ENCODE measurements at places on chromosomes 2 and 18. TPM values are rescaled to one million over a fixed set of nuclear protein-coding genes. Genes with fewer than 3 reads are reported as not detected.

- DNase-seq: no peak
These were observed 92.3 kb downstream of the UBE2E3 start for GRCh38 chr2:181072486-181073235.

DNA sequence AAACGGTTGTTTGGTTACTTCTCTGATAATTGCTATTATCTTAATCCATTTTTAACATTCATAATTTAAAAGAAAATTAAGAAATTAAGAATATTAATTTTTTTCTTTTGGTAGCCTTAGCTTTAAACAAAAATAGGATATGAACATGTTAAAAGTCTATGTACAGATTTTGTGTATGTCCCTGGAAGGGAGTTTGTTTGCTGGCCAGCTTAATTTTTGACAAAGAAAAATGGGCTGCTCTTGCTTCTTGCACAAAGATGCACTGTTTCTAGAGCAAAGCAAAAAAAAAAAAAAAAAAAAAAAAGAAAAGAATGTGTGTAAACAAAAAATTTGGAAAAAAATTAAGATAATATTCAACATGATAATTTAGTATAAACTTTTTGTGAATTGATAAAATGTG, 1.3 kb downstream of the RFTN2 start:
- DNase-seq: no peak

DNA sequence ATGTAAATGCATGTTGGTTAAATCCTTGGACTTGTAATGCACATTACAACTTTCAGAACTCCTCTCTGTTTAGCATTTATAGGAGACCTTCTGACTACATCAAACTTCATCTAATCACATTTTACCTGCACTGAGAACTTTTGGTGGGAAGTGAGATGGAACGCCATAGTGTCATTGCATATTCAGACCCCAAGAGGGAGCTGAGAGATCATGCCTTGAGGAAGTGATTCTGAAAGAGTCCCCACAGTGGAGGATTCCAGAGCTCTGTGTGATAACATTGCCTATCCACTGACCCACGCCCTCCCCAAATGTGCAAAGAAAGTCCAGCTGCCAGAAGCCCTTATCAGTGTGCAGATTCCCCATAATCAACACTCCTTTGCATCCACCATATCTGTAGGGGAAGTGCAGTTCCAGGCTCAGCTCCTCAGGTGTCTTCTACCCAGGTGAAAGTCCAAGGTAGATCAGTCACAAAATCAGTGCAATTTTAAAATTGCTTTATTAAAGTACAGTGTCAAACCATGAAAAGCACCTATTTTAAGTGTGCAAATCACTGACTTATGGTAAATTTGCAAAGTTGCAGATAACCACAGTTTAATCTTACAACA, 212.4 kb downstream of the RPIA start:
- no peak for DNase-seq

GRCh38 chr2:210623506-210623905, 67.1 kb downstream of the CPS1 start:
- no peak for DNase-seq

The NT5DC4 gene
- total RNA-seq: not detected

The COL3A1 gene
- 98.5 TPM for total RNA-seq

The ALKAL2 gene
- 1.1 TPM for total RNA-seq

The ATOH8 gene
- 23.3 TPM for total RNA-seq

The RTP5 gene
- not detected for total RNA-seq
